ENCODE measurements at places on chromosomes 7 and 10. TPM values are rescaled to one million over a fixed set of nuclear protein-coding genes. Genes with fewer than 3 reads are reported as not detected.

The DGKI gene
- 0.36 TPM for total RNA-seq

DNA sequence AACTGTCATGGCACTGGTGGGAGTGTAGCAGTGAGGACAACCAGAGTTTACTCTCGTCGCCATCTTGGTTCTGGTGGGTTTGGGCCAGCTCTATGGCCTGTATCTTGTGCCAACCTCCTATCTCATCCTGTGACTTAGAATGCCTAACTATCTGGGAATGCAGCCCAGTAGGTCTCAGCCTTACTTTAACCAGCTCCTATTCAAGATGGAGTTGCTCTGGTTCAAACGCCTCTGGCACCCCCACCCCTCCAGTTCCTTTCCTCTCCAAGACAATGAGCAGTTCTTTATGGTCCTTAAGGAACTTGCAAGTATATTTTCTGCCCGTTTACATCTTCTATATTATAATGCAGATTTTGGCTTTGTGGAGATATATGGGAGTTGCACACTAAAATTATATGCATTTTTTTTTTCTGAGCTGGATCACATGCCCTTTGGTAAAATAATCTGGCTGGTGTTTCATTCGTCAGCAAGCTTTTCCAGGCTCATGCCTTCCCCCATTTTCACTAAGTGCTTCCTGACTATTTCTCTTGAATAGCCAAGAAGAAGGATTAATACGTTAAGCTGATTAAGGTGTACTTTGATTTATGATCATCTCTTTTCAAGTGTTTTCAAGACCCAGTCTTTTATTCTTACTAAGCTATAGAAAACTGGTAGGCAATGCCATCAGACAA is 11.2 kb upstream of the WIPF3 start:
- DNase-seq, result no peak

DNA sequence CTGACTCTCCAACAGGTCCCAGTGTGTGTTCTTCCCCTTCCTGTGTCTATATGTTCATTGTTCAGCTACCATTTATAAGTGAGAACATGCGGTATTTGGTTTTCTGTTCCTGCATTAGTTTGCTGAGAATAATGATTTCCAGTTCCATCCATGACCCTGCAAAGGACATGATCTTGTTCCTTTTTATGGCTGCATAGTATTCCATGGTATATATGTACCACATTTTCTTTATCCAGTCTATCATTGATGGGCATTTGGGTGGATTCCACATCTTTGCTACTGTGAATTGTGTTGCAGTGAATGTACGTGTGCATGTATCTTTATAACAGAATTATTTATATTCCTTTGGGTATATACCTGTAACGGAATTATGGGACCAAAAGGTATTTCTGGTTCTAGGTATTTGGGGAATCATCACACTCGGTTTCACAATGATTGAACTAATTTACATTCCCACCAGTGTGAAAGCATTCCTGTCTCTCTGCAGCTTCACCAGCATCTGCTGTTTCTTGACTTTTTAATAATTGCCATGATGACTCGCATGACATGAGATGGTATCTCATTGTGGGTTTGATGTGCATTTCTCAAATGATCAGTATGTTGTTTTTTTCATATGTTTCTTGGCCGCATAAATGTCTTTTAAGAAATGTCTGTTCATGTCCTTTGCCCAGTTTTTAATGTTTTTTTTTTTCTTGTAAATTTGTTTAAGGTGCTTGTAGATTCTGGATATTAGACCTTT is 60.2 kb downstream of the LSMEM1 start:
- DNase-seq, result no peak

- no peak for DNase-seq
These were observed 114.4 kb upstream of the CDK1 start for GRCh38 chr10:60663850-60664249.

DNA sequence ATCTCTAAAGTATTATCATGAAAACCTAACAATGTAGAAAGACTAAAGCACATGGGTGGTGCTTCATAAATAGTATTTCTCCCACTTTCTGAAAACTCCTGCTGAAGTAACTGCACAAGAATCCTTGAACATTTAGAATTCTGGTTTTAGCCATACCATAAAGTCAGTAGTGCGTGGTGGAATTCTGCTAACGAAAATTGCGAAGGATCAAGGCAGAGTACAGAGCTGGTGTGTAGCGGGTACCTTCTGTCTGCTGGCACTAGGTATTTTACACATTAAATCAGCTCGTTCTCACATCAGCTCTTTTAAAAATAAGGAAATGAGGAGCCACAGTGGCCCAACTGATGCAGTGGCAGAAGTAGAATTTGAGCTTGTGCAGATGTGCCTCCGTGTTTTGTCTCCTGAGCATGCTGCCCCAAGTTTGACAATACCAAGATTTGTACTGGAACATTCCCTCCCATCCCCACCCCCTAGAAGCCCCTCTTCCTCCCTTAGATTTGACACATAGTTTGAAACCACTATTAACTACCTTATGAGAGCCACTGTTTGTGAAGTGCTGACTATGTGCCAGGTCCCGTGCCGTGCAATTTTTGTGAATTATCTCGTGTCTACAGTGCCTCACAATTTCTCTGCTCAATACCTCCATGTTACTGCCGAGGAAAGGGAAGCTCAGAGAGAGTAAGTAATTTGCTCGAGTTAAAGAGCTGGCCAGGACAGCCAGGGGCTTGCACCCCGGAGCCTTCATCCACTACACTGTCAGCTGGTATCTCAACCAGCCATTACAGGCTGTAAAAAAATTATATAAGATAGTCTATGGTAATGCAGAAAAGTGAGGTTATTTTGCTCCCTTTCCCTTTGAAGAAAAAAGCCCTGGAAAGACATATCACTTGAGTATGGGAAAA is 66.9 kb downstream of the EGFR start:
- no peak for DNase-seq

The CNTNAP2 gene
- 5.9 TPM for total RNA-seq

DNA sequence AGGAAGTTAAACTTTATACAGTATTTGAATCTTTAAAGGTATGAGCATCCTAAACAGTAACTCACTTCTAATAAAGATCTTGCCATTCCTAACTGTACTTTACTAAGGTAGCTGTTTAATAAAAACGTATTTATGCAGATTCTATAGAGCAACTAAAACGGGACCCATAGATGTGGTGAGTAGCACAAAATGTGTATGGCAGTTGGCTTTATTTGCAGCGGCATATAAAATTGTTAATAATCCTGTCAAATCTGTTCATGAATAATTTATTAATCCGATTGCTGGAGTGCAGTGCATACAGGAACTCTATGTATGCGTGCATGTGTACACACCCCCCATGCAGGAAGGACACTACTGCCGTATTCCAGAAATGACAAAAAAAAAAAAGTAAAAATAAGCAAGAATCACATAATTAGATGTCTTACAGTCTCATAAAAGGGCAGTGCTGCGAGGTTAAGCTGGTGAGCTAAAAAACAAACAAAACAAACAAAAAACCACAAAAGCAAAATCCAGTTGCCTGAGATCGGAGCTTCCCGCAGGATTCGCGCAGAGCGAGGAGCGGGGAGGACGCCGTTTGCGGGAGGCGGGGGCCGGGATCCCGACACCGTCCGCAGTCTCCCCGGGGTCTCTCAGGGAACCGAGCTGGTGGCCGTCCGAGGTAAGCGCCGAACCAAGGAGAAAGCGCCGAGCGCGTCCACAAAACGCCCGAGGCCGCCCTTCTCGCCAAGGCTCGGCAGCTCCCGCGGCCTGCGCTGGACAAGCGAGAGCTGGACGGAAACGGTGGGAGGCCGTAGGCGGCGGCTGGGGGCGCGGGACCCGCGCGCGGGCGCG is 518 bp upstream of the COMMD3 start:
- DNase-seq, result no peak

The LRRN3 gene
- 0.29 TPM for total RNA-seq

DNA sequence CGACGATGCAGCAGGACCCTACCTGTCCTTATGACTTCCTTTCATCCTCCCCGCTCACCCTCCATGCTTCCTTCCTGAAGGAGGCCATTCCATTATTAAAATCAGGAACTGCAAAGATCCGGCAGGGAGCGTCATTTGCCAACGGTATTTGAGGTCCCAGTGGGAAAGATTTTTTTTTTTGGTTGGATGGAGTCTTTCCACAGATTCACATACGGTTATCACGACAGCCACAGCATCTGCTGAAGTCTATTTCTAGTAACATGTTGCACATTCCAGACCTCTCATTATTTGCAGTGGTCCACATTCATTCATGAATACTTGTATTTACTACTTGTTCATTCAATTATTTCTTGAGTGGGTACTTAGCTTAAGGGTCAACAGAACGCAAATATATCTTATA is 94.7 kb upstream of the LYZL2 start:
- no peak for DNase-seq

The IFIT3 gene
- 5.8 TPM for total RNA-seq

The CLEC2L gene
- total RNA-seq, result not detected

The TFAM gene
- total RNA-seq, result 36.7 TPM

DNA sequence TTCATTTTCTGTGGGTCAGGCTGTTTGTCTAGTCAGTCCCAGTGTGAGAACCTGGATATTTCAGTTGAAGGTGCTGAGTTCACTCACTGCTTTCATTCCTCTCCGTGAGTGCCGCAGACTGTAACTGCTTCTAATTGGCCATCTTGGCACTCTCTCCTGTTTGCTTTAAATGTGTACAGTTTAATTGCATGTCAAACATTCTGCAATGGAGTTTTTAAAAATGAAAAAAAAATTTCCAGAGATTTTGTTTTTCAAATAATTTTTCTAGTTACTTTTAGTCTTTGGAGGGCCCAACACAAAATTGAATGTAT is 87.8 kb downstream of the CCSER2 start:
- DNase-seq, result no peak

- DNase-seq, result no peak
These were observed 113.4 kb downstream of the SRI start for GRCh38 chr7:88106434-88106833.

The PLCE1 gene
- 68.9 TPM for total RNA-seq

DNA sequence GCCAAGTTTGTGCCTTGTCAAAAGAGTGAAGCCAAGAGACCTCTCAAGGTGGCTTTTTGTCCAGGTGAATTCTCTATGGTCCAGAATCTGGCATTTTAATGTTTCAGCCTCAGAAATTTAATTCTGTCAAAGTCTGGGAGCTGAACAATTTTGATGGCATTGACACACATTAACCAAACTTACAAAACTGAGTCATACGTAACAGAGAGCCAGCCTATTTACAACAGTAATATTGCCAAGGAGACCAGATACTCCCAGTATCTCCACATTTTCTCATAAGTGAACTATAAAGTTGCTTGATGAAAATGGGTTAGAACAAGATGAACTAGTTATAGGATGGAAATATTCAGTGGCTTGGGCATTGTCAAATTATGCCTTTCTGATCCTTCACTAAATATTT is 43.8 kb downstream of the PDE6C start:
- no peak for DNase-seq

DNA sequence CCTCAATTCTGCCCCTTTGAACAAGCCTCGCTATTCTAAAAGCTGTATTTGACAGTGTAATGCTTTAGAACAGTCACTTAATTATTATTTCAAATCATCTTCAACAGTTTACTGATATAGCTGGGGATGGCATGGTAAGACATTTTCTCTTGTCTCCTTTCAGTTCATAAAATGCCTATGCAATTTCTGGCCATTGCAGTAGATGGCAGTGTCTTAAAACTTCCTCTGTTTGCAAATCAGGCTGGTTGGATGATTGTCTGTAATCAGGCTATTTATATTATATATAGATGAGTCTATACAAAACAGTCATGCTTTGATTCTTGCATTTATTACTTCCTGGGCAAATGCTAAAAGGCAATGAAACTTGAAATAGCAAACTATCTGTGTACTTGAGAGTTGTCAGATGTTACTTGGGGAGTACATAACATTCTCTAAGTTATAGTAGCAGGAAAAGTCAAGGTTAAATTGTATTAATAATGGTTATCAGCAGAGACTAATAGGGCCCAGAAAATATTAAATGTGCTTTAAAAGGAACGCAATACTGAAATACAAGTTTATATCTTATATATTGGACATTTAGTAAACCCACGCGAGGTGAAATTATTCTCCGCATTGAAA is 55.5 kb upstream of the LHFPL3 start:
- DNase-seq, result no peak

DNA sequence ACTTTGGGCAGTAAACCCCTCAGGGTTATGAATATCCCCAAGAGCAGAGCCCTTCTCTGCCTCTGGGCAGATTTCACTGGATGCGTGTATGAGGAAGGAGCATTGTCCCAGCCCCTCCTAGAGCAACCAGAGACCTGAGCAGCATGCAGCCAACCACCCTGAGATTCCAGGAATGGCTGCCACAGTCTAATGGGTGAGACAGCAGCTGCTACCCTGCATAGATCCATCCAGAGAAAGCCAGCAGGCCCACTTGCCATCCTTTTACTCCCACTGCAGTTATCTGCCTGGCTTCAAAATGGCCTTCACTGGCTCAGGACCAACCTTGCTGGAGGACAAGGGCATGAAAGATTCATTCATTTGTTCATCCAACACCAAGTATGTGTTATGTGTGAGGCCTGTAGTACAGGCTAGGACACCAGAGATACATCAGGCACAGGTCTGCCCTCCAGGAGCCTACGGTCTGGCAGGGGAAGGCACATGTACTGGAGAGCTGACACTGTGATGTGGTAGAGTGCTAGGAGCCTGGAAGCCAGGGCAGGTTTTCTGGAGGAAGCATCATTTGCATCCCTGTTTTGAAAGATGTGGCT is 26.2 kb upstream of the C10orf105 start:
- no peak for DNase-seq

The FOXP2 gene
- 14.9 TPM for total RNA-seq

DNA sequence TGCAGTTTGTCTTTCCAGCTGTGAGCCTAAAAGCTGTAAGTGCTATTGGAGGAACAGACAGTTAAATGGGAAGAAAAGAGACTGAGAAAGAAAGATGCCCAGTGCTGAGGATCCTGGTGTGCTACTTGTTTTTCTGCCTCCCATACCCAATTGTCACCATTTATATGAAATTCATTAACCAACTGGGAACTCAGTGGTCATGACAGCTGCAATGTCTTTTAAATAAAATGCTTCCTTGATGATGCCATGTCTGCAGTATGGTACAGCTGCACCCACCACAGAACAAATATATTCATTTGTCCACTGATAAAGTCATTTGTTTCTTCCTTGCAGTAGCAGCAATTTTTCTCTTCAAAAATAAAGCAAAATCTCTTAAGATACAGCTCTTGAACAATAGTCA is 15.6 kb upstream of the RTKN2 start:
- DNase-seq, result no peak

DNA sequence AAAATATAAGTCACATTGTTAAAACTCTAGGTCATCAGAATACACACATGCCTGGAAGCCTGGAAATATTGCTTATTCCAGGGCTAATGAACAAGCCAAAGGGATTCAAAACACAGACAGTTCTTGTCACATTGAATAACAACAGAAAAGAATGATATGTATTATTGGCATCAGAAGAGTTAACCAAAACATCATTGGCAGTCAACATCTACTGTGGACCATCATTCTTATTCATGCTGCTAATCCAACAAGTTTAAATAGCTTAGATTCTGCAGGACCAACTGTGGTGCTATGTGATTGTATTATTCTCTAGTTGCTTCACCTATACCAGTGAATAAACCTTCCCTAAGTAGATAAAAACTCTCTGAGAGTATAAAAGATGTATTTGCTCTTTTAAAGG is 198.3 kb downstream of the NEBL start:
- no peak for DNase-seq

The COL26A1 gene
- not detected for total RNA-seq

The GIMAP4 gene
- total RNA-seq, result 18.1 TPM

- no peak for DNase-seq
These were observed 12.7 kb downstream of the XRCC2 start for GRCh38 chr7:152663148-152663740.
